ENCODE measurements at places on chromosomes 6 and 20.

DNA sequence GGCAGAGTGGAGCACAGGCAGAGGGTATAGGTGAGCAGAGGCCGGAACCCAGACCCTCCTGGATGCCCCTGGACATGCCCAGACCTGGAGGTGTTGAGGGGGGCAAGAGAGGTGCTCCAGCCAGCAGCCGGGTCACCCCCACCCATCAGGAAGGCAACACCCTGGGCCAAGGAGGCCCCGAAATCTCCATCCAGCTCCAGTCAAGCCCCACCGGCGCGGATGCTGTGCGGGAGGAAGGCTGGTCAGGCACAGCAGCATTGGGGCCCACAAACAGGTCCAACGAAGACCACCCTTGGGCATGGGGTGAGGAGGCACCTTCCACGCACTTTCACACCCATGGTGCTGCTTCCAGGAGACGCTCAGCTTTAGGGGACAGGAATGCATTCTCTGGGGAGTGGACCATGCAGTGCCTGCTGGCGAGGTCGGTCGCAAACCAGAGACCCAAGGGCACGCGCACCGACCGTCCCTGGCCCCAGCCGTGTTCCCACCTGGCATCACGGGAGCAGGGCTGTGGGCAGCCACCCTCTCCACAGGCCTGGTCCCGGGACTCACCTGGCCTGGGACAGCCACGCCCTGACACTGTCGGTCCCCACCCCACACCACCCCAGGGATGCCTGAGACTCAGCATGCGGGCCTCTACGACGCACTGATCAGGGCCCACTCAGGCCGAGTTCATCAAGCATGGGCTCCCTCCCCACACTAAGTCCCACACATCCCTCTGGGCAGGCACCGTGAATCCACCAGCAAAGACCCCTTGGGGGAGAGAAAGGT is 43.6 kb upstream of the ZBP1 start:
- DNase-seq = peak; percentile 64

- DNase-seq = no peak
Observed at GRCh38 chr20:46399401-46399800, 7.0 kb downstream of the ELMO2 start.

DNA sequence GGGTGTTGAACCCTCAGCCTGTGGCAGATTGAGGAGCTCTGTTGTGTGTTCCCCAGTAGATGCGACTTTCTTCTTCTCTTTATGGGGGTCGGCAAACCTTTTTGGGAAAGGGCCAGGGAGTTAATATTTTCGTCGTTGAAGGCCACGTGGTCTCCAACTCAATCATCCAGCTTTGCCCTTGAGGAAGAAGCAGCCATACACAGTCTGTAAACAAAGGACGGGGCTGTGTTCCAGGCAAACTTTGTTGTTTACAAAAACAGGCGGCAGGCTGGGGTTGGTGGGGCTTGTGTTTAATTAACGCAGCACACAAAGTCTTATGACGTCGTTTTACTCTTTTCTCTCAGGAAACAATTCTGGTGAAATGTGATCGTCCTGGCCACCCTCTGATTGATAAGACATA is 20.2 kb downstream of the KIF25 start:
- DNase-seq = no peak

- no peak for DNase-seq
Observed at GRCh38 chr6:110392727-110393126, 22.6 kb downstream of the DDO start.

DNA sequence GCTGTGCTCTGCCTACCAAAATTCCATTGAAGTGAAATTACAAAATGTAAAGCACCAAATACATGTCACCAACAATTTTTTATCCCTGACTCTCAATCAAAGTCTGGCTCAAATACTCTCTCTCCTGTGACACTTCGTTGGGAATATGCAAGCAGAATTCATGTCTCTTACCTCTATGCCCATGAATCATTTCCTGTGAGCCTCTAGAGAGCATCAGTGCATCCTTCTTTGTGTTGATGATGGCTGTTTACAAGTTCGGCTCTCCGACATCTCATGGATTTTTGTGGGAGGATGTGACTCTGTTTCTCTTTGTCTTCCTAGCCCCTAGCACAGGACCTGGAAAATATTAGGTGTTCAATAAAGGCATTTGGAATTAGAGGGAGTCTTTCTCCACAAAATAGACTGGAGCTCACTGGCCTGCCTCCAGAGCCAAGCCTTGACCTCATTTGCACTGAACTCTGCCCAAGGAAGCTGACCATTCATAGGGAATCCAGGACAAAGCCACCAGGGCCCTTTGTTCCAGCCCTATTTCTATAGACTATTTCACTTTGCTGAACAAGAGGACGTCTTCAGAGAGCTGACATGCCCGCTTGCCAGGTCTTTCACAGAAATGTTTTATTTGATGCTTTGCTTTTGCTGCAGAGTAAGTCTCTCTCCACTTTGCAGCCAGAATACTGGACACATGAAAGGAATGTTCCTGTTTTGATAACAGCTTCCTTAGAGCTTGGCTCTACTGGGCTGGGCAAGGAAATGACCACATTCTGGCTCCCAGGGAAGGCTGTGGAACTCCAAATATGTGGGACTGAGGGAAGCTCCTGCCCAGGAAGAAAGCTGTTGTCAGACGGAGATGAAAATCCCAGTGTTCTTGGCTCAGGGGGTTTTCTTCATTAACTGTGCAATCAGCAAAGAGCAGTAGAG is 194.5 kb upstream of the CDYL start:
- no peak for DNase-seq

GRCh38 chr6:71321314-71321713 is 32.7 kb downstream of the OGFRL1 start:
- no peak for DNase-seq

GRCh38 chr20:62656197-62656918 is 14.1 kb downstream of the SLCO4A1 start:
- DNase-seq = no peak

GRCh38 chr20:38139977-38140753 is 24.9 kb downstream of the TGM2 start:
- DNase-seq = peak; percentile 16

DNA sequence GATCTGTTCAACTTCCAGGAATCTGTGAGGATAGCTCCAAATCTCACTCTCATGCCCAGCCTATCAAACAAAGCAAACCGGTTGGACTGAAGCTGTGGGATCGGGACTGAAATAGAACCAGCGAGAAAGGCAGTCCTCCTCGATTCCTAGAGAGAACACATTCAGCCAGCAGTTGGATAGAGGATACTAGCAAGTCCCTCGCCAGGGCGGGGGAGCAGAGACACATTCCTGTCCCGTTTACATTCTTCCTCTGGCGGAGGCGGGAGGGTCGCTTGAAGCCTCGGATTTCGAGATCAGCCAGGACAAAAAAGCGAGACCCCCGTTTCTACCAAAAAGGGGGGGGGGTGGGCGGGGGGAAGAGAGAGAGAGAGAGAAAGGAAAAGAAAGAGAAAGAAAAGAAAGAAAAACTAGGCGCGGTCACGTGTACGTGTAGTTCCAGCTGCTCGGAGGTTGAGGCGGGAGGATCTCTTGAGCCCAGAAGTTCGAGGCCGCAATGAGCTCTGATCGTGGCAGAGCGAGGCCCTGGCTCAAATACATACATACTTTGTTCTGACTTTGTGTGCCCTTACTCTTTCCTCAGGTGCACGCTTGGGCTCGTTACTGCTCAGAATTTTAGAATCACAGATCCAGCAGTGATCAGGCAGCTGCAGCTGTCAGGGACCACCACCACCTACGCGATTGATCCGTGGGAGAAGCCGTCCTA is 19.5 kb downstream of the ZNF311 start:
- peak; percentile 88 for DNase-seq

DNA sequence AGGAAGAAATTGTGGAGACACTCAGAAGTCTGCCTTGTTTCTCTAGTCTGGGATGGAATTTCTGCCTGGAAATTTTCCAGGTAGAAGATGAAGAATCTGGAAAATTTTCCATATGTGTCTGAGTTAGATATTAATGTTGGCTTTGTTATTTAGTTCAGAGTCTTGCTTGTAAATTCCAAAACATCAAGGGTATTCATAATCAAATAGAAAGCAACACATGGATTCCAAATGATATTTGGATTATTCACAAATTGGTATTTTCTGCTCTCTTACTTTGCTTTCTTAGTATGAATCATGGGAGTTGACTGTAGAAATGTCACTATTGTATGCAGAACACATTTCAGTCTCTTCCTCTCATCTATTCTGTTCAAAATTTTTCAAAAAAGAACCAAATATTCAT is 116.0 kb downstream of the GRIK2 start:
- no peak for DNase-seq

GRCh38 chr6:26570027-26570809 is 26.5 kb upstream of the ABT1 start:
- DNase-seq = no peak

DNA sequence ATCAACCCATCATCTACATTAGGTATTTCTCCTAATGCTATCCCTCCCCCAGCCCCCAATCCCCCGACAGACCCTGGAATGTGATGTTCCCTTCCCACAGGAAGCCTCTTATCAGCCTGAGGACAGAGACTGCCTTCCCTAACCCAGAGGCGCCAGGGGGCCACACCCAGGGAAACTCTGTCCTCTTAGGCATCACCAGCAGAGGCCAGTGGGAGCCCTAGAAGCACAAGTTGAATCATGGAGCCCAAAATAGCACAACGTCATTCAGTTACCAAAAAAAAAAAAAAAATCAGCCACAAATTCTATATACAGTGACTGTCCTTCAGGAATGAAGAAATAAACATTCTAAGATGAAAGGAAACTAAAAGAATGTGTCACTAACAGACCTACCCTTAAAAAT is 625.7 kb downstream of the TFAP2A start:
- no peak for DNase-seq

DNA sequence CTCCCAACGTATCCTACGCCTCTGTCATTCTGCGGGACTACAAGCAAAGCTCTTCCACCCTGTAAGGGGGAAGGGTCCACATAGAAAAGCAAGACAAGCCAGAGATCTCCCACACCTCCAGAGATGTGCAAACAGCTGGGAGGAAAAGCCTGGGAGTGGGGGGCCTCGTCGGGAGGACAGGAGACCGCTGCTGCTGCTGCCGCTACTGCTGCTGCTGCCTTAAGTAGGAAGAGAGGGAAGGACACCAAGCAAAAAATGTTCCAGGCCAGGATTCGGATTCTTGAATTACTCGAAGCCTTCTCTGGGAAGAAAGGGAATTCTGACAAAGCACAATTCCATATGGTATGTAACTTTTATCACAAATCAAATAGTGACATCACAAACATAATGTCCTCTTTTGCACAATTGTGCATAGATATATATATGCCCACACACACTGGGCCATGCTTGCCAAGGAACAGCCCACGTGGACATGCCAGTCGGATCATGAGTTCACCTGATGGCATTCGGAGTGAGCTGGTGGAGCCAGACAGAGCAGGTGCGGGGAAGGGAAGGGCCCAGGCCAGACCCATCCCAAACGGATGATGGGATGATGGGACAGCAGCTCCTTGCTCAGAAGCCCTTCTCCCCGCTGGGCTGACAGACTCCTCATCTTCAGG is 108.8 kb upstream of the RAB32 start:
- no peak for DNase-seq

DNA sequence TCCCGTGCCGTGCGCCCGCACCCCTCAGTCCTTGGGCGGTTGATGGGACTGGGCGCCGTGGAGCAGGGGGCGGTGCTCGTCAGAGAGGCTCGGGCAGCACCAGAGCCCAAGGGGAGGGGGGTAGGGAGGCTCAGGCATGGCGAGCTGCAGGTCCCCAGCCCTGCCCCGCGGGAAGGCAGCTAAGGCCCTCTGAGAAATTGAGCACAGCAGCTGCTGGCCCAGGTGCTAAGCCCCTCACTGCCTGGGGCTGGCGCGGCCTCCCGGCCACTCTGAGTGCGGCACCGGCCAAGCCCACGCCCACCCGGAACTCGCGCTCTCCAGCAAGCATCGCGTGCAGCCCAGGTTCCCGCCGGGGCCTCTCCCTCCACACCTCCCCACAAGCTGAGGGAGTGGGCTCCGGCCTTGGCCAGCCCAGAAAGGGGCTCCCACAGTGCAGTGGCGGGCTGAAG is 16.4 kb downstream of the SOX4 start:
- no peak for DNase-seq

DNA sequence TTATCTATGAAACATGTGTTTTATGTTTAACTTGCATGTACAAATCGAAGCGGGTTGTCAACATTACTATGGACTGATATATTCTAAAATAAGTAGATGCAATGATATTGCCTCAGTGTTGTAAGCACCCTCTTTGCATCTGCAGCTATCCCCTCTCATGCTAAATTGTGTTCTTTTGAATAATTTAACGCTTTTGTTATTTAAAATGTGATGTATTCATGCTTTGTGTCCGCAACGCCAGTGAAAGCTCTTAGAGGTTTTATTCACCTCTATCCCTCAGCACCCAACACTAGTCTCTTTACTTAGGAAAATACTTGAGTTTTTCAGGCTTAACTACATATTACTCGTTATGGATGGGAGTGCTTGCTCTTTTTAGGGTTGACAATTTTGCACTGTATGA is 173.7 kb upstream of the ID4 start:
- no peak for DNase-seq

GRCh38 chr6:154715446-154715845 is 17.8 kb upstream of the SCAF8 start:
- no peak for DNase-seq

DNA sequence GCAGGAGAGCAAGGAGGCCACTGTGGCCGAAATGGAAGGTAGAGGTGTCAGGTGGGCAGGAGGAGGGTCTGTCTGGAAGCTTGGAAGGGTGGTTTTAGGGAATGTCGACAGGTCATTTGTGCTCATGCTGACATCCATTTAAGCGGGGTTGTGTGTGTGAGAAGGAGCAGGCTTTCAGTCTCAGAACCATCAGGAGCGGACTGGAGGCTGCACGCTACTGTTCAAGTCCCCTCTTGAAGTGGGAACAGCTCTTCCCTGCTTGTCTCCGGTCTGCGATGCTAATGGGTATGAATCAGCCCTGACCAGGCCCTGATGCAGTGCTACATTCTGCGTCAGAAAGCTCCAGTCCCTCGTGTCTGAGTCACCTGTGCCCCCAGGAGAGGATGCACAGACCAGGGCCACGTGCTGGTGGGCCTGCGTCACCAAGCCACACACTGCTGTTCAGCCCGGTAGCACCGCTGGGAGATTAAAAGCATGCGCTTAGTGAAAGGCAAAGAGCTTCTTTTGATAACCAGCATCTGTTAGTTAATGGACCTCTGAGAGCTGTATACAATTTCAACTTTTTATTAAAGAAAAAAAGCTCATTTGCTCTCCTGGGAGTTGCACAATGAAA is 58.0 kb downstream of the APCDD1L start:
- DNase-seq = no peak

- no peak for DNase-seq
Observed at GRCh38 chr6:27591699-27592480, 119.0 kb upstream of the ZNF184 start.

- DNase-seq = no peak
Observed at GRCh38 chr6:136465766-136466303, 84.4 kb downstream of the MAP7 start.

DNA sequence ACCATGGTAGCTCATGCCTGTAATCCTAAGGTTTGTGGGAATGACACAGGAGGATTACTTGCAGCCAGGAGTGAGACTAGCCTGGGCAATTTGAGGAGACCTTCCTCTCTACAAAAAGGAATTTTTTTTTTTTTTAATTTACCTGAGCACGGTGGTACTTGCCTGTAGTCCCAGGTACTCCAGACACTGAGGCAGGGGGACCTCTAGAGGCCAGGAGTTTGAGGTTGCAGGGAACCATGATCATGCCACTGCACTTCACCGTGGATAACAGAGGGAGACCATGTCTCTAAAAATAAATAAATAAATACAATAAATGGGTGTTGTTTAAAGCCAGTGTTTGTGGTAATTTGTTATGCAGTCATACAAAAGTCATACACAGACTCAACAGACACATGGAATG is 2.4 kb upstream of the HLA-F start:
- no peak for DNase-seq

Measured in tibial artery (tissue), 4 donors.